CD4-positive, alpha-beta T cell treated with Interleukin-1 beta for 1 hour (primary cell): ENCODE measurements at places on chromosomes 5 and 9.

DNA sequence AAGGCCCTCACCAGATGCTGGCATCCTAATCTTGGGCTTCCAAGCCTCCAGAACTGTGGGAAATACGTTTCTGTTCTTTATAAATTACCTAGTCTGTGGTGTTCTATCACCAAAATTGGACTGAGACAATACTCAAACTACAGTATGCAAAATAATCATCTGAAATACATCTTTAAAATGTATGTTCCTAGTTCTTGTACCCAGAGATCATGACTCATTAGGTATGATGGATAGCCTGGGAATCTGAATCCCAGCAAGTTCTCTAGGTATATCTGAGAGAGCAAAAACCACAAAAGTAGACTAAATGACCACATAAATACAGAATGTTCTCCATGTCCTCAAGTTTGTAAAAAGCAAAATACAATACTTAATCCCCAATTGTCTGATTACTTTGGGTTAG is 166.3 kb downstream of the YIPF5 start:
- DNase-seq, result no peak

DNA sequence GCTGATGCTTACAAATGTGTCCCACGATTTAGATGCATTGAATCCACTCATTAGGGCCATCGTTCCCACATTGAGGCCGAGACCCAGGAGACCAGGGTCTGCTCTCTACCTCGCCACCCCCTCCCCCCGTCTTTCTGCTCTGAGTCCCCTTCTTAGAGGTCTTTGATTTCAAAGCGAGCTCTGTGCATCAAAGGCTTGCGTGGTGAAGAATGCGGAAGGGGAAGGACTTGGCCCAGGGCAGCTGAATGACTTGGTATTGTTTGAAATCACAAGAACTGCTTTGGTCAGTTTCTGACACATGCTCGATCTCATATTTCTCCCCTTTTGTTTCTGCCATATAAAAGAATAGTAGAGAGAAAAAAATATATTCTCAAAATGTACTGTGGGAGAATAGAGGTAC is 78.3 kb upstream of the IRX1 start:
- no peak for DNase-seq

DNA sequence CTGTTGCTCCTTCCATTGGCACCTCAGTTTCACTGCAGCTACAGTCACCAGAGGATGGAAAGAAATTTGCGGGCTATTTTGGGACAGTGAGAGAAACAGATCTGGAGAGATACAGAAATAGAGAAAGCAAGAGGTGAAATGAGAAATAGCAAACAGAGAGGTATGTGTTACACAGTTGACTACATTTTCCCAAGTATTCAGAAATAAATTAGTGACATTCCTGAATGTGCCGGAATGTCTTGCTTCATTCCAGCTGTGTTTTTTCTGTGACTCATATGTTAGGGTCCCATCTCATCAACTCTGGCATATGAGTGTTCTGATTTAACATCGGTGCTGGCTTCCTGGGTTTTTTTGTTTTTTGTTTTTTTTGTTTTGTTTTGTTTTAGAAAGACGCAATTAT is 63.8 kb upstream of the ZNF462 start:
- DNase-seq, result no peak

DNA sequence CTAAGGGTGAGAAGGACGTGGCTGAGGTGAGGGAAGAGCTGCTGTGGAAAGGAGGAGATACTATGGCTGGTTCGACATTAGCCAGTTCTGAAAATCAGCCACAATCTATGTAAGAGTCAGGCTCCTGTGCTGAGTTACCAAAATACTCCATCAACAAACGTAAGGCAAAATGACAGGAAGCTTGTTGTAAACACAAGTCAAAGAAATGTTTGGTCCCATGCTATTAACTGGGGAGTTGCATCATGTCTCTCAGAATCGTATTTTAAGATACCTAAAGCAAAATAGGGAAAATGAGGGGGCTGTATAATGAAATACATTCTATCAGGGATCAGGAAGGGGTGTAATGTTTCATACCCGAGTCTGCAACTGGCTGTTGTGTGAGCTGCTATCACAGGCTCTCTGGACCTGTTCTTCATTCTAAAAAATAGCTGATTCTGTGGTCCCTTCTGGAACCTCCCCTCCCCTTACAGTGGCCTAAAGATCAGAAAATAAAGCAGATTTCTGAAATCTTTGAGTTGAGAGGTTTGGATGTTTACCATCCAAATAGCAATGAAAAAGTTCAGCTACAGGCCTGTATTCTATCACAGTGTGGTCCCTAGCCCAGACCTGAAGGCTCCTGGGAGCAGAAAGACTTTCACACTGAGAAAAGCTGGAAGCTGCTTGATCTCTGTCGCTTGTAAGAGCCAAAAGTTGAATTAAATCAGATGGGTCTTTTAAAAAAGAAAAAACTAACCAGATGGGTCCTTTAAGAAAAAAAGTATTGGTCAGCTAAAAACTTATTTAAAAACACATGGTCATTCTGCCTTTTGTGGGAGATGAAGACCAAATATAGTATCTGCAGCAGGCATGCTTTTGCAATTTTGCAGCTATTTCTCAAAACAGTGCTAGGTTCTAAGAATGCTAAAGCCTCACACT is 97.8 kb upstream of the SMC5 start:
- DNase-seq, result no peak

DNA sequence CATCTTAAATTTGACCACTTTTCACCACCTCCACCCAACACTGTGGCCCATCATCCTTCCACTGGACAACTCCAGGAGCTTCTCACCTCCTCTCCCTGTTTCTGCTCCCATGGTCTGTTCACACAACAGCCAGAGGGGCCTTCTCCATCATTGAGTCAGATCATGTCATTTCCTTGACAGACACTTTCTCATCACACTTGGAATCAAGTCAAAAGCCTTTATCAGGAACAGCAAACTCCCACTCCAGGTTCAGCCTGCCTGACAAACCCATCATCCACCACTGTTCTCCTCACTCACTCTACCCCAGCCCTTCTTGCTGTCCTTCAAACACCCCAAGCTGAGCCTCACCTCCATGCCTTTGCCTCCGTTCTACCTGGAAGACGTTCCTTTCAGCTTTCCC is 78.4 kb upstream of the ADRA1B start:
- no peak for DNase-seq

GRCh38 chr9:42388146-42388690 is 204.8 kb downstream of the SPATA31A6 start:
- no peak for DNase-seq

DNA sequence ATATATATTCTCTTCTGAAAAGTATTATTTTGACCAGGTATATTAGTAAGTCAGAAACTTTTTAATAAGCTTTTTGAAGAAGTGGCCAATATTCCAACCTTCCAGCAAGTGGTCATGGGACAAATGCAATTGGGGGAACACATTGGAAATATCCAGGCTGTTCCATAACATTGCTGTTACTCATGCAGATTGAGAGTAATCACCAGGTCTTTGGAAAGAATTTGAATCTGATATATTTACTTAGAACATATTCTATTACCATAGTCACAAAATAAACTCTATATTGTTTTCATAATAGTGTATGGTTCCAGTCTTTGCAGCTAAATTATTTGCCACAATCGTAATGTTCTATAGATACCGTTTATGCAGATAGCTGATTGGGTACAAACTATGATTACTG is 102.8 kb downstream of the TAF11L14 start:
- DNase-seq, result no peak

GRCh38 chr5:157130925-157131324 is 11.7 kb downstream of the MED7 start:
- no peak for DNase-seq

DNA sequence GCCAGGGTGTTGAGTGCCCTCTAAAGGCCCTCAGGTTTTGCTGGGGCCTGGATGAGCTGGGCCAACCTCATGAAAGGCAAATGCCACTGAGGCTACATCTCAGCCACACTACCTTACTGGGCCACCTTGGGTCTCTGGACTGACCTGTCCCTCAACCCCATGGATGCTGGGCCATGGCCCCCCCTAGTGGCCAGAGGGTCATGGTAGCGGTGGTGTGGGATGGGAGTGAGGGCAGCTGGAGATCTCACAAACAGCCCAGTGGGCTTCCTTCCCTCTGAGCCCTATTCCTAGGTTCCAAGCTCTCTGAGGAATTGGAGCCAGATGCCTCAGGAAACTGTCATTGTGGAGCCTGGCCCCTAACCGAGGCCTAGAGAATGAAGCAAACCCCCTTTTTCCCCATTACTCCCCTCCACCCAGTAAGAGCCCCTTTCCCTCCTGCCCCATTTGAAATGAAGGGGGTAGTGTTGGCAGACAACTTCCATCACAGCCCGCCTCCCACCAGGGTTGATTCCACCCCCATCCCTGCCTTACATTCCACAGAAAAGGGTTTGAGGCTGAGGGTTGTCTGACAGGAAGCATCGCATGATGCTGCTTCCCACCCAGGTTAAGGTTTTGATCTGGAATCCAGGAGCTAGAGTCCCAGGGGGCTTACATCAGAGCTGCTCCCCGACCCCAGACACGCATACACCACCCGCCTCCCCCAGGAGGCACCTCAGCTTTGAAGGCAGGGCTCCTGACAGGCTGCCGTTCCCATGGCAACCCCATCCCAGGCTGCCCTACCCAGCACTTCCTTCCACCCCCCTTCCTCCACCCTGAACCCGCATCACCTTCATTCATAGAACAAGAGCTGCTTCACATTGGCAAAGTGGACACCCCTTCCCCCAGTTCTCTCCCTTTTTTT is 63.9 kb downstream of the PCDH1 start:
- peak; percentile 27 for DNase-seq

- DNase-seq, result no peak
Observed at GRCh38 chr5:175001311-175001710, 276.9 kb downstream of the MSX2 start.

DNA sequence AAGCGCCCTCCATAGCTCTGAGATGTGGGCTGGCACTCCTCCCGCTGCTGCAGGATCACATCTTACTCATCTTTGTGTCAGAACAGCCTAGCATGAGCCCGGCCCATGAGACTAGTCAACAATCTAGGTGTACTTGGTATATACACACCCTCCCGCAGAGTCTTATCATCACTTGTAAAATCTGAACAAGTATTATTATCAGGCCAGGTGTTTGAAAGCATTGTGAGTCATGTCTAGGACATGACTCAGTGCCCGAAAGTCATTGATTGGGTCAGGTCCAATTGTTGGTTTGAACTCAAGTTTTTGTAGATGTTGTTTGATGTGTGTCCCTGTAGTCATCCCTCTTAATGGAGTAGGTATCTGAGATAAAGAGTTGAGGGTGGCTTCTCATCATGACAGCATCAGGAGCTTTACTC is 108.7 kb downstream of the CFAP90 start:
- DNase-seq, result no peak

GRCh38 chr9:715300-715699 is 126.2 kb upstream of the DMRT1 start:
- no peak for DNase-seq

GRCh38 chr9:124870723-124871122 is 8.8 kb downstream of the ARPC5L start:
- DNase-seq, result peak; percentile 22

DNA sequence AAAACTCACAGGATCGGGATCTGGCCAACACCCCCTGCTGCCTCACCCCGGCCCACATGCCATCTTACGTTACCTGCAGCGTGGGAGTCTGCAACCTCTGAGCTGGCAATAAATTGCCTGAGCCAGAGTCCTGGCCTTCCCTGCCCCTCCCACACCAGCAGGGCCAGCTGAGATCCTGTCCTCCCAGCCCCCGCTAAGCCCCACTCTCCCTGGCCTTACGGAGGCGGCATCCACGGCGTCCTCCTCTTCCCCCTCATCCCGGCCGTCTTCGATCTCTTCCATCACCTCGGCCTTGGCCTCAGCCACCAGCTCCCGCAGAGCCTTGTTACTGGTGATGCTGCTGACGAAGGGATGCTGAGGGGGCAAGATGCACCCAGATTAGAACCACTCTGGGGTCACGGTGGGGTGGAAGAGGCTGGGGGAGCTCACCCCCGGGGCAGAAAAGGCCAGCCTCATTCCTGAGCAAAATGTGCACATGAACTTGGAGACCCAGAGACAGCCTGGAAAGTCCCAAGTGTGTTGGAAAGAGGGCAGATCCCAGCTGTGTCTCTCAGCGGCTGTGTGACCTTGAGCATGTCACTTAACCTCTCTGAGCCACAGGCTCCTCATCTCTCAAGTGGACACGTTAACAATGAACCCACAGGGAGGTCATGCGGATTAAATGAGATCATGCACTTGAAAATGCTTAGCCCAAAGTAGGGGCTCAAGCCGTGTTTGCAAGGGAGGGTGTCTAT is 89.9 kb upstream of the FBXW11 start:
- no peak for DNase-seq

GRCh38 chr5:117736698-117737097 is 1162.1 kb upstream of the SEMA6A start:
- no peak for DNase-seq

DNA sequence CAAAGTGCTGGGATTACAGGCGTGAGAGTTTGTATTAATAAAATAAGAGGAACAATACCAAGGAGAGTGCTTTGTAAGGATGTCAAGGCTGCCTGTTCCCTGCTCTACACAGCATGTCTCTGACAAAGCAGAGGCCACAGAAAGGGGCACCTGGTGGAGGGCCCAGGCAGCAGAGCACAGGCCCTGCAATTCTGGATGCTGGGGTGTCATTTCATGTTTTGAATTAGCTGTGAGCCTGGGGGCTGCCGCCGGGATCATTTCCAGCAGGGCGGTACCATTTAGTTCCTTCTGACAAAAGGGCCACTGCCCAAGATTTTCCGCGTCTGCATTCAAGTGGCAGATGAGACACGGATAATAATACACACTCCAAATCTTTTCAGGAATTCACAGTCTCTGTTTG is 396.9 kb downstream of the GADD45G start:
- no peak for DNase-seq

DNA sequence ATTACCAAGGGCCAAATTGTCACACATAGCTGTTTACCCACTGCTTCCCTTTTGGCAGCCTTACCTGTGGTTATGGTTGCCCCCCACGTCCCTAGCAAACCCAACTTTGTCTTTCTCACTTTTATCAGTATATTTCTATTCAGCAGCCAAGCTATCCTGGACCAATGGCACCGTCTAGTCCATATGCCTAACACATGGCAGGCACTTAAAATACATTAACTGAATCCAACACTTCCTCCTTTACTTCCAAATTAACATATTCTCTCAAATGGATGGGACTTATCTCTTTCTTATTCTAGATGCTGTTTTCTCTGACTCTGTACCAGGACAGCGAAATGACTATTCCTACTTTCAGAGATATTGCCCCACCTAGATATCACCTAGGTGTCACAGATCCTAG is 50.9 kb upstream of the SLC44A1 start:
- no peak for DNase-seq

GRCh38 chr9:136825295-136826187 is 16.7 kb upstream of the AJM1 start:
- DNase-seq, result no peak

DNA sequence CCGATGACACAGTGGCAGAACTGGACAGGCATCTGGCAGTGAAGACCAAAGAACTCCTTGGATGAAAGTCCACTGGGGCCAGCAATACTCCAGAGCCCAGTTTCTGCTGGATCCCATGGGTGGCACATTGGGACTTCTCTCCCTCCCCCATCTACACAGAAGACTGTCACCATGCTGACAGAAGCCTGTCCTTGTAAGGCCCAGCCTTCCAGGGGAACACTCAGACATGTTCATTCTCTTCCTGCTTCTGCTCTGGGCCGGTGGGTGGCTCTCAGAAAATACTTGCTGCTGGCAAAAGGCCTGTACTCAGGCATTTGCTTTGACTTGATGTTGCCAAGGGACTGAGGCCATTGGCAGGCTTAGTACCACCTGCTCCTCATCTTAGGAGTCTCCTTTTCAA is 48.3 kb upstream of the PTGS1 start:
- no peak for DNase-seq
